ENCODE measurements at places on chromosomes 7 and 10. TPM values are rescaled to one million over a fixed set of nuclear protein-coding genes. Genes with fewer than 3 reads are reported as not detected.
A peak's percentile ranks its signal among the peaks of the same experiment; 100 is the strongest.

DNA sequence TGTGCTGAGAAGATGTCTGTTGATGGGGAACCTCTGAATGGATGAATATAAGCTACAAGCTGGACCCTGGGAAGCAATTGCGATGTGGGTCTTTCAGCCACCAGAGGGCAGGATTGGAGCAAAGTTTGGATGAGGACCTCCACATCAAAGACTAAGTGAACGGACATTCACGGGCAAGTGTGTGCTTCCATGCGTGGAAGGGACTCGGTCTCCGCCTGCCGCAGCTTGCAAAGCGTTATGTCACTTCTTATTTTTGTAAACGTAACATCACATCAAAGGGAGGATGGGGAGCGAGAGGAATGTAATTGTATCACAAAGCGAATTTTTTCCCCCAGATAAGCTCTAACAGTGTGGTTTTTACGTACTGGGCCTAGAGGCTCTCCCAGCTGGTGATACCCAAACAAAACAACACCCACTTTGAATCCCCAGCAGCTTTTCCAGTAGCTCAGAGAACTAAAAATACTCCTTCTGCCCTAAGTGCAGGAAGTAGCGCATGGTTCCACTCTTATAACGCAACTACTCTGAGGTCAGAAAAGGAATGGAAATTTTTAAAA, 65.0 kb downstream of the VWA2 start:
- peaks cover 11% of the 10 kb centered on the region for H3K4me1 ChIP-seq
- H3K27ac ChIP-seq: peak overlapping the region; percentile 43
- no peaks in the 10 kb centered on the region for H3K27me3 ChIP-seq
- no peak overlapping the region for H3K4me3 ChIP-seq
- H3K36me3 ChIP-seq: no peaks in the 10 kb centered on the region
- peak; percentile 84 for DNase-seq

Gene OPN1SW
- total RNA-seq: not detected

- peak overlapping the region; percentile 70 for H3K27ac ChIP-seq
- no peaks in the 10 kb centered on the region for H3K27me3 ChIP-seq
- no peaks in the 10 kb centered on the region for H3K36me3 ChIP-seq
- DNase-seq: peak; percentile 74
- H3K4me3 ChIP-seq: no peak overlapping the region
These were observed 199.1 kb upstream of the AHR start for GRCh38 chr7:17099083-17099973.

DNA sequence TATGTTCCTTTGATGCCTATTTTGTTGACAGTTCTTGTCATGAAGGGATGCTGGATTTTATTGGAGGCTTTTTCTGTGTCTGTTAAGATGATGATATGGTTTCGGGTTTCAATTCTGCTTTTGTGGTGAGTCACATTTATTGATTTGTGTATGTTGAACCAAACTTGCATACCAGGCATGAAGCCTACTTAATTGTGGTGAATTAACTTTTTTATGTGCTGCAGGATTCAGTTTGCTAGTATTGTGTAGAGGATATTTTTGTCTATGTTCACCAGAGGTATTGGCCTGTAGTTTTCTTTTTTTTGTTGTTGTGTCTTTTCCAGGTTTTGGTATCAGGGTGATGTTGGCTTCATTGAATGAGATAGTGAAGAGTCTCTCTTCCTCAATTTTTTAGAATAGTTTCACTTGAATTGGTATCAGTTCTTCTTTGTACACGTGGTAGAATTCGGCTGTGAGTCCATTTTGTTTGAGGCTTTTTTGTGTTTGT, 345.9 kb downstream of the KIF20B start:
- no peak overlapping the region for H3K4me3 ChIP-seq
- H3K27ac ChIP-seq: no peak overlapping the region
- H3K27me3 ChIP-seq: no peaks in the 10 kb centered on the region

- H3K36me3 ChIP-seq: no peaks in the 10 kb centered on the region
- H3K27me3 ChIP-seq: no peaks in the 10 kb centered on the region
- no peak for DNase-seq
These were observed 72.2 kb downstream of the VWC2 start for GRCh38 chr7:49845626-49846025.

Gene SP8
- not detected for total RNA-seq

DNA sequence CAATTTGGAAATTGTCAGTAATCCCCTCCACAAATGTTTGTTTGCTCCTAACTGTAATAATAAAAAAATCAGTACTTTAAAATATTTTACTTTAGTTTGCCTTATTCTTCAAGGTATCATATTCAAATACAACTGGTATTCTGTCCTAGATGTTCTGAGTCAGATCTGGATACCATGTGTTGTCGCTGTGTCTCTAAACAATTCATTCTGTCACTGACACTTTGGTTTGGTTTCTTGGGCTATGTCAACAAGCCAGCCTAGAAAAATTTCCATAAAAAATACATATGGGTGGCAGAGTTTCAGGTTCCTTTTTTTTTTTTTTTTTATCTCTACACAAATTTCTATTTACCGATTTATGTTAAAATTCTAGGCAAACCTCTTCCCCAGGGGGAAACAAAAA, 33.2 kb upstream of the SEMA3D start:
- no peaks in the 10 kb centered on the region for H3K27me3 ChIP-seq
- no peak overlapping the region for H3K27ac ChIP-seq
- no peak overlapping the region for H3K4me3 ChIP-seq
- no peaks in the 10 kb centered on the region for H3K36me3 ChIP-seq

GRCh38 chr10:89852872-89853271, 151.5 kb downstream of the KIF20B start:
- H3K27me3 ChIP-seq: no peaks in the 10 kb centered on the region
- no peak overlapping the region for H3K4me3 ChIP-seq
- no peak for DNase-seq

GRCh38 chr10:59133841-59134593, 42.4 kb upstream of the PHYHIPL start:
- H3K4me1 ChIP-seq: no peaks in the 10 kb centered on the region
- no peak overlapping the region for H3K27ac ChIP-seq
- H3K36me3 ChIP-seq: no peaks in the 10 kb centered on the region
- no peak overlapping the region for H3K4me3 ChIP-seq

DNA sequence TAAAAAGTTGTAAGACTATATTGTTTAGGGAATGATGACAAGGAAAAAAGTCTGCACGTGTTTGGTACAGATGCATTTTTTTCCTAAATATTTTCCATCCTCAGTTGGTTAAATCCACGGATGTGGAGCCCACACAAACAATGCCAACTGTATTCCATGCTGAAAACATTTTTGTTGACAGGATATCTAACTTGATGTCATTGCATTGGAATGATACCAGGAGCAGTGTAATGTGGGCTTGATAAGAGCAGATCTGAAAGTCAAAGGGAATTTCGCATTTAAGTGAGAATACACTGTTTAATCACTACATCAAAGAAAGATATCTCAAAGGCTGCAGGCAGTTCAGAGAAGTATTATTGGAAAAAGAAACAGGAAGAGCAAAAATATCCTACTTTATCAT, 49.5 kb upstream of the TMEM140 start:
- no peaks in the 10 kb centered on the region for H3K36me3 ChIP-seq
- no peaks in the 10 kb centered on the region for H3K27me3 ChIP-seq
- no peak overlapping the region for H3K27ac ChIP-seq
- no peaks in the 10 kb centered on the region for H3K4me1 ChIP-seq
- no peak for DNase-seq
- no peak overlapping the region for H3K4me3 ChIP-seq

DNA sequence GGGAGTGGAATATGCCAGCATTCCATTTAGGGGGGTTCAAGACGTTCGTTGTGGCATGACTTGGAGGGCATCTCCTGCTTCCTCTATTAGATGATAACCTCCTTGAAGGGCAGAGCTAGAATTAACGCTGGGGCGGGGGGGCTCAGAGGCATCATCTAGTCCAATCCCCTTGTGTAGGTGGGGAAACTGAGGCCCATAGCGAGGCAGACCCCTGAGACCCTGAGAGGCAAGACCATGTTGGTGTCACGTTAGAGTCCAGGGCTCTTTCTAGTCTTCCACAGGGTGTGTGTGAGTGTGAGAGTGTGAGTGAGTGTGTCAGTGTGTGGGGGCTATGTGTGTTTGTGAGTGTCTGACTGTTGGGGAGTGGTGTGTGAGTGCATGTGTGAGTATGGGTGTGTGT, 29.3 kb upstream of the NUB1 start:
- H3K4me3 ChIP-seq: no peak overlapping the region
- H3K36me3 ChIP-seq: no peaks in the 10 kb centered on the region
- H3K4me1 ChIP-seq: no peaks in the 10 kb centered on the region
- H3K27me3 ChIP-seq: peaks cover 3% of the 10 kb centered on the region

Gene ENTPD7
- total RNA-seq: 9.4 TPM

Gene ZNF488
- total RNA-seq: 0.41 TPM

- H3K27me3 ChIP-seq: no peaks in the 10 kb centered on the region
- H3K4me3 ChIP-seq: peak overlapping the region; percentile 44
- peak overlapping the region; percentile 94 for H3K27ac ChIP-seq
- H3K36me3 ChIP-seq: no peaks in the 10 kb centered on the region
- peaks cover 34% of the 10 kb centered on the region for H3K4me1 ChIP-seq
- DNase-seq: no peak
These were observed 50.6 kb downstream of the PDK4 start for GRCh38 chr7:95545673-95546072.

- DNase-seq: no peak
- no peak overlapping the region for H3K27ac ChIP-seq
- H3K4me3 ChIP-seq: no peak overlapping the region
These were observed 36.7 kb downstream of the LUC7L2 start for GRCh38 chr7:139396323-139396951.

DNA sequence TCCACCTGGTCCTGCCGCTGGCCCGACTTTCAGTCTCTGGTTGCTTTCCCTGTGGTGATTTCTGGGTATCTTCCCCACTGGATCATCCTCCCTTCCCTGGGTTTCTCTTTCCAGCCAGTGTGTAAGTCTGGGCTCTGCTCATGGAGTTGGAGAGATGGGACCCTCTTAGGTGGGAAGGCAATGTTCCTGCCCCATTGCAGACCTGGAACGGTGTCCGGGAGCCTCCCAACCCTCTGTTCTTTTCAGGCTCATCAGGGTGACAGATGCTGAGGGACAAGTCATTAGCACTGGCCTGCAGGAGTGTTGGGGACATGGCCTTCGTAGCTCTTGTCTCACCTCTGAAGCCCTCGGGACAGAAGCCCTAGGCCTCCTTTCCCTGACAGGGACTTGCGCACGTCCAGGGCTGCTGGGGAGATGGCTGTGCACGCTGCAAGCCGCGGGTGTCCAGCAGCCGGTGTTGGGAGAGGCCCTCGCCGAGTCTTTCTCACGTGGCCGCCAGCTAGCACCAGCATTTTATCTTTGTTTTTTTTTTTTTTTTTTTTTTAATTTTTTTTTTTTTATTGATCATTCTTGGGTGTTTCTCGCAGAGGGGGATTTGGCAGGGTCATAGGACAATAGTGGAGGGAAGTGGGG, 17.2 kb downstream of the ZNF783 start:
- no peak for DNase-seq
- H3K27me3 ChIP-seq: no peaks in the 10 kb centered on the region
- no peaks in the 10 kb centered on the region for H3K4me1 ChIP-seq
- no peak overlapping the region for H3K27ac ChIP-seq

DNA sequence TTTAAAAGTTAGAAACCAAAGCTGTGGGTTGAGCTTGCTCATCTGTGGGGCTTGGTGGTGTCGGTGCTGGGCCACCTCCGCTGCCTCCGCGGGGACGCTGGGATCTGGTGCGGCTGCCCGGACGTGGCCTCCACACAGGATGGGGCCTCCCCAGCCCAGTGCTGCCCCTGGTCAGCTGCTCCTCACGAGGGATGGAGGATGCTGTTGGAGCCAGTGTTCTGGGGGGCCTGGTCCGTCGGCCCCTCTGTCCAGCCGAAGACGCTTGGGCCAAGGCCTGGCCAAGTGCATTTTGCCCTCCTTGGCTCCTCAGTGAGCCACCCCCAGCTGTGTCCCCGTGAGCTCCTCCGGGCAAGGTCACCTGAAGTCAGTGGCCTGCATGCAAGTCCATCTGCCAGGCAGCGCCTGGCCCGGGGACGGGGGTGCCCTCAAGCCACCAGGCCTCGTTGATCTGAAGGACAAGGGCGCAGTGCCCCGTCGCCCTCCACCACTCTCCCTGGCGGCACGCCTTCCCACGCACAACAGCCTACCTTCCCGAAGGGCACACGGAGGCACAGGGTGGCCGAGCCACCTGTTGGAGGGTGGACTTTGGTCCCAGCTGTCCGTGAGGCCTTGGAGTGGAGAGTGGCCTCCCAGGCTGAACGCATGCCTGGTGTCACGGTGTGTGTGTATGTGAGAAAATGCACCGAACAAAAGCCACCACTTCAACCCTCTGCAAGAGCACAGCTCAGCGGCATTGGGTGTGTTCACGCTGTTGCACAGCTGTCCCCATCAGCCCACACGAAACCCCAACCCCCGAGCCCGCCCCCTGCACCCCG, 27.3 kb downstream of the KNDC1 start:
- H3K36me3 ChIP-seq: no peaks in the 10 kb centered on the region
- H3K4me1 ChIP-seq: no peaks in the 10 kb centered on the region
- H3K27me3 ChIP-seq: no peaks in the 10 kb centered on the region

- H3K27ac ChIP-seq: no peak overlapping the region
- no peaks in the 10 kb centered on the region for H3K36me3 ChIP-seq
- peak; percentile 3 for DNase-seq
- H3K4me1 ChIP-seq: no peaks in the 10 kb centered on the region
- no peak overlapping the region for H3K4me3 ChIP-seq
These were observed 227.7 kb downstream of the MAD1L1 start for GRCh38 chr7:2004841-2005725.
